Stimulated activated CD8-positive, alpha-beta memory T cell treated with anti-CD3 and anti-CD28 coated beads, Interleukin-15, amount 100 ng/mL, for 24 hours (primary cell): ENCODE measurements at places on chromosomes 1 and 21.

- no peak for DNase-seq
Measured at GRCh38 chr21:46031484-46031883, 49.9 kb downstream of the COL6A1 start.

- no peak for DNase-seq
Measured at GRCh38 chr1:195697130-195697529, 911.1 kb downstream of the KCNT2 start.

DNA sequence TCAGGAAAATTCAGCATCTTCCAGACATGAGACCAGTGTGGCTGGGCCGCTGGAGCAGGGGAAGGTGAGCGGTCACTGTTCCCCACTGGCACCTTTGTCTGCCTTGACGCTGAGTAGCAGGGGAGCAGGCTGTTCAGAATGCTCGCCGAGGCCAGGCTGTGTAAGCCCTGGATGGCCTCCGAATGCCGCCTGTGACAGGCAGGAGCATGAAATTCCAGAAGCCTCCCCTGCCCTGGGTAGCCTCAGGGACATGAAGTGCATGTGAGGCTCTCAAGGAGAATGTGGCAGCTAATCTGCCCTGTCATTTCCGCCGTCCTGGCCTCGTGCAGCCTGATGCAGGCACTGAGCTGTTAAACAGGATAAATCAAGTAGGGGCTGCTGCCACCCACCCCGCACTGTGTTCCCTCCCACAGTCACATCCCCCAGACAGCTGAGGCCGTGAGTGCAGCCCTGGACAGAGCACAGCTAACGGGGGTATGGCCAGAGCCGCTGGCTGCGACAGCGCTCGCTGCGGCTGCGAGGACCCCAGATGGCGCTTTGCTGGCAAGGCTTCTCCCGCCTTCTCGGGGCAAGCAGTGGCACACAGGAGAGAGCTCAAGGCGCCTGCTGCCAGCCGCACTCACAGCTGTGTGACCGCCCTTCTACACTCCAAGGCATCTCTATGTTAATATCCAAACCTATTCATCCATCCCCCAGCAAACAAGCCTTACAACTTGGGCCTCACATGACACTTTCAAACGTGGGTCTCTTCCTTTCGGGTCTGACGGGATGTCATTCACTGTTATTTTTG is 105.0 kb upstream of the COL6A1 start:
- DNase-seq: no peak

- no peak for DNase-seq
Measured at GRCh38 chr1:6027591-6027990, 18.1 kb upstream of the KCNAB2 start.

GRCh38 chr1:5954964-5955363 is 37.3 kb downstream of the NPHP4 start:
- DNase-seq: no peak

GRCh38 chr1:173714441-173714758 is 381 bp upstream of the KLHL20 start:
- no peak for DNase-seq
